WTC11 (cell line): ENCODE measurements at places on chromosomes 7 and 10.
A peak's percentile ranks its signal among the peaks of the same experiment; 100 is the strongest.

DNA sequence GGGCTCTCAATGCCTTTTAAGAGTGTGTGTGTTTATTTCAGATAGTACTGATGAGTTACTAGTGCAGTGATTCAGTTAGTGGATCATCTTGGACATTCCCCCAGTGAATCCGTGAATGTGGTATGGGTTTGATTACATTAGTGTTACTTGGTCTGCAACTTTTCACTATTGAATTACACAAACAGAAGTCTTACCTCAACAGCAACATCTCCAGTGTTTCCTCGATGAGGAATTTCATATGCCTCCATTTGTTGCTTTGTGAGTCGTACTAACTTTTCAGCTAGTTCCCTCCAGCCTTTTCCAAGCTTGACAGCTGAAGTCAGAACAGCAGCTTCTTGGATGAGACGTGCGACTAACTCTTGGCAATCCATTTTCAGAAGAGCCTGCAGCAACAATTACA, 63.2 kb downstream of the MACC1 start:
- no peak for DNase-seq

DNA sequence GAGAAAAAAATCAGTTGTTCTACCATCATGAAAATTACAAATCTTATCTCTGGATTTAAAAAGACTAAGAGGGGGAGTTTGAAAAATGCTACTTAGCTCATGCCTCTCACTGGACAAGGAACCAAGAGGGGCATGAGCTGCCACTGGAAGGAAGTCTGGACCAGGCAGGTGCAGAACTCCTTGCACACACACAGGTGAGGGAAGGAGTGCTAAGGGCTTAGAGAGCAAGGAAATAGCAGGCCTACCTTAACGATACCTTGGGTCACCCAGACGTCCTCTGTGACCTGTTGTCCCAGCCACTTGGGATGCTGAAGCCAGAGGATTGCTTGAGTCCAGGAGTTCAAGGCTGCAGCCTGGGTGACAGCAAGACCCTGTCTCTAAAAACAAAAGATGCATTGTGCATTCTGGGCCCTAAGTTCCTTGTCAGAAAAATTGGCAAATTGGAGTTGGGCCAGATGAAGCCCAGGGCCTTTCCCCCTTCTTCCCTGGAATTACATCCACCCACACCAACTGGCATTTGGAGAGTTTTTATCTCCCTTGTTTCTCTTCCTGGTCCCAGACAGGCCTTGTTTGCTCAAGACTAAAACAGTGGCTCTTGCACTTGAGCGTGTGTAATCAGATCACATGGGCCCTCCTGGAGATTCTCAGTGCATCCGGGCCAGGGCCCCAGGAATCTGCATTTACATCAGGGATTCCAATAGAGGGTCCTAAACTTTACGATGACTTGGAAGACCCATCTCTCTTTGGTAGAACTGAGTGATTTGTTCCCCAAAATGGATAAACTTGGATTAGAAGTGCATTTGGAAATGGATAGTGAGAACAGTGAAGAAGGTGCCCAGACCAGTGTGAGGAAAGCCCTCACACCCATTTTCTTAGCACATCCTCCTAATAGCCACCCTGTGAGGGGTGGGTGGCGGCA, 3.0 kb downstream of the DDIT4 start:
- DNase-seq = no peak

- peak; percentile 38 for DNase-seq
Measured at GRCh38 chr10:119205894-119206602, 1.3 kb upstream of the GRK5 start.

DNA sequence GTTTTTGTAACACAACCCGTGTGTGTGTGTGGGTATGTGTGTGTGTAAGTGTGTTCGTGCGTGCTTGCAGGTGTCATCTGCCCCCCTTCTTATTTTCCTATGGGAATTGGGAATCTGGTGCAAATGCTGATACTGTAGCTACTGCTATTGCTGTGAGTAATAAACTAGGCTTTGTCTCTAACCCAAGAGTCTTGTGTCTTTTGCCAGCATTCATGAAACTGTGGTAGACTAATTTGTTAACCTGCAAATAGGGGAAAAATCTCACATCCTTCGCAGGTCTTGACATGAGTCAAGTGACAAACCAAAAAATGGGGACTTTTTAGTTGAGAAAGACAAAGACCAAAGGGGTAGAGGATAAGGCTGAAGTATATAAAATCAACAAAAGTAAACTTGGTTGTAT, 57.9 kb upstream of the FAM133B start:
- no peak for DNase-seq

- DNase-seq = no peak
Measured at GRCh38 chr10:17094844-17095243, 34.8 kb downstream of the CUBN start.

GRCh38 chr7:17411922-17412321, 113.5 kb downstream of the AHR start:
- no peak for DNase-seq

- peak; percentile 76 for DNase-seq
Measured at GRCh38 chr7:30908681-30909080, 3.0 kb upstream of the AQP1 start.

GRCh38 chr10:124536496-124537050, 75.0 kb downstream of the LHPP start:
- DNase-seq = no peak

GRCh38 chr7:27518561-27519350, 143.9 kb downstream of the HIBADH start:
- no peak for DNase-seq

DNA sequence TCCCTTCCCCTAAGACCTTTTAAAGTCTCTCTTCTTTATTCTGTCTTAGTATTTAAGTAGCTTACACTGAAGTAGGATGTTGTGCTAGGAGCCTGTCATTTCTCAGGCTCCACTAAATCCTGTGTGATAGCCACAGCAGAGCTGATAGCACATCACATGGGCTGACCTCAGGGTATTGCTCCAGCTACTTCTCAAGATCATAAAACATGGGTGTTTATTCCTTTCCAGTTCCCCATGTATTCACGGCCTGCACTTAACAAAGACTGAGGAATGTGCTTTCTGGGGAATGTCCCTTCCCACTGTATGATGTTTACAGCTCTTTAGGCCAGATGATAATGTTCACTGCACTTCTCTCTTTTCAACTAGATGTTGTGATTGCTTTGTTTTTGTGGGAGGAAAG, 1086.8 kb downstream of the KCNMA1 start:
- DNase-seq = no peak

DNA sequence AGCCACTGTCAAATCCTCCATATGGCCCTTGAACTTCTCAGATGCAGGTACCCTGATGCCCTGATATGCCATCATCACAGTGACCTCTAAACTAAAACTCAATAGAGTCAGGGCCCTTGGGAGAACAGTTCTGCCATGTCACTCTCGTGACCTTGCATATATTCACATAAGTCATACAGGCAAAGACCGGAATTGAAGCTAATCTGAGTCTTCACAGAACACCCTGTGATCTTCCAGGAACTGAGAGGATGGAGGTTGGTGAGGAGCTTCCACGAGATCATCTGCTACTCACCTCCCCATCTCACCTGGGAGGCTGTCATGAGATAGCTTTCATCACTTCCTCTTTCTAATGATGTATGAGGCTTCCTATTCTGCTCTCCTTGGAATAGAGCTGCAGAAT, 228.7 kb upstream of the CCDC6 start:
- DNase-seq = no peak

GRCh38 chr7:128729494-128729893, 9.7 kb upstream of the CALU start:
- DNase-seq = no peak

DNA sequence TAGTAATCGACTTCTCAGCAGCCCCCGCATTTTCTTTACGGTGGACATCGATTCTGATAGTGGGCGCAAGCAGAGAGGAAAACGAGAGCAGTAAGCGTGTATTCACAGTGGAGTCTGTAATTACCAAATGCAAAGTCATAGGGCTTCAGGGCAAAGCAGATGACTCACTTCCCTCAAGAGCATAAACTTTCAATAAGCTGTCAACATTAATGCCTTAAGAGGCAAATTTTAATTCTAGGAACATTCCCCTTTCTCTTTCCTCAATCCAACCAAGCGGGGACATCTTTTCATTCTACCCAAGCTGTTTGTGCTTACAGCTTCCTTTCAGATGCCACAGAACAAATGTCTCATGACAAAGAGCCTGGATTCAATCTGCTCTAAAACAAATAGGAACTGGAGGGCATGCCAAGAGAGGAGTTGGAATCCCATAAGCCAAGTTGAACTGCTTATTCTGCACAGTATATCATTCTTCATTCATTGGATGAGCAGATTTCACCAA, 48.6 kb downstream of the MALSU1 start:
- DNase-seq = no peak

DNA sequence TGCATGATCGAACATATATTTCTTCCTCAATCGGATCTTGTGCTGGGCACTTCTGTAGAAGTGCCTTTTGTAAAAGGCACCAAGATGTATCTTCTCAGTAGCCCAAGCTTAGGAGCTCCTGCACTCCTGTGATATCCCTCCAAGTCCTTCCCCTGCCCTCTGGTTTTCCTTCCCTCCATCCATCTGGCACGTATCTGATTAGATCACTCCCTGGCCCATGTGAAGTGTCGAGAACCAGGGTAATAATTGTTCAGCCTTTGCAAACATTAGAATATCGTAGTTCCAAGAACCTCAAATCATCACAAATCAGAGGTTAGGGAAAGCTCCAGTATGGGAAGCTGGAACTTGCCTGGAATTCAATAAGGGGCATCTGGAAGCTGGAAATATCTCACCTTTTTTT, 221.1 kb upstream of the AUTS2 start:
- no peak for DNase-seq

- DNase-seq = peak; percentile 88
Measured at GRCh38 chr10:80356563-80356988, at the start of the genes DYDC1 and DYDC2. DYDC1 (minus strand) TSS chr10:80356755; CDS start chr10:80352601, 4,154 bp downstream. DYDC2 (plus strand) TSS chr10:80356781; CDS start chr10:80362444, 5,663 bp downstream.

- no peak for DNase-seq
Measured at GRCh38 chr7:26409661-26410547, 118.2 kb downstream of the SNX10 start.

- DNase-seq = peak; percentile 7
Measured at GRCh38 chr7:149823631-149824199, 14.5 kb upstream of the ZNF862 start.

DNA sequence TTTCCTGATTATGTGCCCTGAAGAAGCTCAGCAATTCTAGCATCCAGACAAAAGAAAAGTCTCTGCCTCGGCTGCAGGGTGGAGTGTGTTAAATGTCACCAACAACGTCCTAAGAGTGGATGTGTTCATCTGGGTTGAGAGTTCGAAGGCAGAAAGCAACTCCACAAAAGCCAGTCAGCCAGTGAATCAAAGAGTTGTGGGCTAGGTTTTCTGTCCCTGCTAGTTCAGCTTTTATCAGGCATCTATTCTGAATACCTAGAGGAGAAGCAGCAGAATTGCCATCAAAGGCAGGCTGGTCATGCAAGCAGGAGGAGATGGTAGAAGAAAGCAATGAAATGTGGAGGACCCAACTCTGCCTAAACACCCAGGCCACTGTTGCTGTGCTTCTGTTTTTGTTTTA, 205.2 kb downstream of the KLF6 start:
- DNase-seq = no peak

DNA sequence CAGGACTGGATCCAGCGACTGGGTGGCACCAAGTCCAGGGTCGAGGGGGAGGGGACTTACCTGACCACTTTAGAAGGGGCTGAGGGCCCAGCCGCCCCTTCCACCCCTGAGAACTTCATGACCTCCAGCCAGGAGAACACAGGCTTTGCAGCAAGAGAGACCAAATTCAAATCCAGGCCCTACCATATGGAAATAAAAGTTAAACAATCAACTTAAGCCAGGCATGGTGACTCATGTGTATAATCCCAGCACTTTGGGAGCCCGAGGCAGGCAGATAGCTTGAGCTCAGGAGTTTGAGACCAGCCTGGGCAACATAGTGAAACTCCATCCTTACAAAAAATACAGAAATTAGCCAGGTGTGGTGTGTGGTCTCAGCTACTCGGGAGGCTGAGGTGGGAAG, 61.9 kb downstream of the COL13A1 start:
- no peak for DNase-seq

DNA sequence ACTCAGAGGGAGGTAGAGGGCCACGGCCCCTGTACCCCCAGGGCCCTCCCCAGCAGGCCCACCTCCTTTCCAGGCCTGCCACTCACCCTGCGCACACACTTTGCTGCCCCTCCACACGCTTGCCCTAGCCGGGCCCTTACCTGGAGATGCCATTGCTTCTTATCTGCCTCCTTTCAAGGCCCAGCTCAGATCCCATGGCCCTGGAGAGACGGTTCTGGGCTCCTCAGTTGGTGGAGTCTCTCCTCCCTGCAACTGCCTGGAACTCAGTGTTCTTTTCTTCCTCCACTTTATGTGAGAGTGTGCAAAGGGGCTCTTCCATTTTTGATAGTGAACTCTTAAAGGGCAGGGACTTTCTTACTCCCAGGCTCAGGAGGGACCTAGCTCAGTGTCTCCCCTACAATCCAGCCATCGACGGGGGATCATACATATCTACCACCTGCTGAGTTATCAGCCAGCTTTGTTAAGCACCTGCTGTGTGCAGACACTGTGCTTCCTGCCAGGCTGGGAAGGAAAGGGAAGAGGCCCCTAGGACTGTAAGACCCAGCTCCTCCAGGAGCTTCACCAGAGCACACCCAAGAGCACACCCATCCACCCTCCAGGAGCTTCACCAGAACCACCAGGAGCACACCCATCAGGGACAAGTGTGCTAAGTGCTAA, 89.3 kb upstream of the MACROH2A2 start:
- no peak for DNase-seq

- DNase-seq = no peak
Measured at GRCh38 chr10:97195706-97196222, 10.0 kb upstream of the SLIT1 start.

DNA sequence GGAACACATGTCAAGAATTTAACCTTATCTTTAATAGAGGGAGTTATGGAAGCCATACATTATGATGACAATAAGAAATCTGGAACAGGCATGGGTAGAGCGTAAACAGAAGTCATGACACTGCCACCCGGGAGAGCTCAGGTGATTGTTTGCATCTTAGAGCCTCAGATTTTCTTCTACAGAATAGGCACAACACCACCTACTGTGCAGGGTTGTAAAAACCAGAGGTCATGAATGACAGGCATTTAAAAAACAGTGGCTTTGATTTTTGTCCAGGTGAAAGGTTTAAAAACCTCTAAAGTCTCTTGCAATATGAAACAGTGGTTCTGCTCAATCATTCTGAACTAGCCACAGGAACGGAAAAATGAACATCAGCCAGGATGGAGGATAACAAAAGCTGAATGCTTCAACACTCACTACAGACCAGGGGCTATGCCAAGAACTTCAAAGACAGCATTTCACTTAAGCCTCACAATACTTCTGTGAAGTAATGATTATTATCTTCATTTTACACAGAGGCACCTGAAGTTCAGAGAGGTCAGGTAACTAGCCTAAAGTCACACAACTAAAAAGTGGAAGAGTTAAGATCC, 123.8 kb downstream of the SLC25A13 start:
- no peak for DNase-seq

- DNase-seq = no peak
Measured at GRCh38 chr7:130179631-130180030, 25.6 kb downstream of the TMEM209 start.

DNA sequence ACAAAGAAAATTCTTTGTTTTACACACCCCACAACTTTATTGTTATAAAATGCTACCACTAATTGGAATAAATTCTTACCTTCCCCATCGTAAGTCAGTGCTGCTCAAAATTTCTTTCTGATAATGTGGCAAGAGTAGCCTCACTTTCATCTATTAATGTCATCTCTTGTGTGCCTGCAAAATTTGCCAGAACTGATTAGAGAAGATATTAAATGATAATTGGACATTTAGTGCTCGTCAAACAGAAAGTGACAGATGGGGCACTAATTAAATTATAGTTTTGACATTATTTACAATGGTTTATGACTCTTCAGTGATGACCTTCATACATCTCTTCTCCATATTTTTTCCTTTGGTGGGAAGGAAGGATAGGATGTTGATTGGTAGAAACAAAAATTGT, 690.9 kb downstream of the NXPH1 start:
- DNase-seq = no peak
